ENCODE measurements at places on chromosomes 3 and 15.

DNA sequence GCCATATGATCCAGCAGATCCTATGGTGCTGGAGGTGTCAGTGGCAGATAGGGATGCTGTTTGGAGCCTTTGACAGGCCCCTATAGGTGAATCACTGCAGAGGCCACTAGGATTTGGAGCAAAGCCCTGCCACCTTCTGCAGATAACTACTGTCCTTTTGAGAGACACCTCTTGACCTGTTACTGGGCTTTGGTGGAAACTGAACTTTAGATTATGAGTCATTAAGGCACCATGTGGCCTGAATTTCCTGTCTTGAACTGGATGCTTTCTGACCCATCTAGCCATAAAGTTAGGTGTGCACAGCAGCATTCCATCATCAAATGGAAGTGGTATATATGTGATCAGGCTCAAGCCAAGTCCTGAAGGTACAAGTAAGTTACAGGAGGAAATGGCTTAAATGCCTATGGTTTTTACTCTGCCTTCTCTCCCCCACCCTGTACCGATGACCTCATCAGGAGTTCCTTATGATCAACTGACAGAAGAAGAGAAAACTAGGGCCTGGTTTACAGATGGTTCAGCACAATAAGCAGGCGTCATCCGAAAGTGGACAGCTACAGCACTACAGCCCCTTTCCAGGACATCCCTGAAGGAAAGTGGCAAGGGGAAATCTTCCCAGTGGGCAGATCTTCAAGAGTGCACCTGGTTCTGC is 565.6 kb upstream of the AGTR1 start:
- no peak for DNase-seq

DNA sequence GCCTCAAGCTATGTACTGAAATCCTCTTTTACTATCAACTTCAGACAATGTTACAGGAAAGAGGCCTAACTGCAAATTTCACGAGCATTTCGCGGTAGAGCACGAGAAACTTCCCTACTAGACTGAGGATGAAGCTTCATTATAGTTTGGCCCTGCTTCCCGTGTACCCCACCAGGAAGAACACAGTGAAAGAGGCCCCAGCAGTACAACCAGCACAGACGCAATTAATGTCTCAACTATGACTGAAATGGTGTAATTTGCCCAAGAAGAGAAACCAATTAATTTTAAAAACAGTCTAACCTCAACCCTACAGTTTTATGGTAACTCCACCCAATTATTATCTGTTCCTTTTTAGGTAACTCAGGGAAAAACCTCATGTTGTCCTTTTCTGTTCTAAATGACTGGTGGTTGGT is 12.1 kb downstream of the CHSY1 start:
- DNase-seq: no peak

DNA sequence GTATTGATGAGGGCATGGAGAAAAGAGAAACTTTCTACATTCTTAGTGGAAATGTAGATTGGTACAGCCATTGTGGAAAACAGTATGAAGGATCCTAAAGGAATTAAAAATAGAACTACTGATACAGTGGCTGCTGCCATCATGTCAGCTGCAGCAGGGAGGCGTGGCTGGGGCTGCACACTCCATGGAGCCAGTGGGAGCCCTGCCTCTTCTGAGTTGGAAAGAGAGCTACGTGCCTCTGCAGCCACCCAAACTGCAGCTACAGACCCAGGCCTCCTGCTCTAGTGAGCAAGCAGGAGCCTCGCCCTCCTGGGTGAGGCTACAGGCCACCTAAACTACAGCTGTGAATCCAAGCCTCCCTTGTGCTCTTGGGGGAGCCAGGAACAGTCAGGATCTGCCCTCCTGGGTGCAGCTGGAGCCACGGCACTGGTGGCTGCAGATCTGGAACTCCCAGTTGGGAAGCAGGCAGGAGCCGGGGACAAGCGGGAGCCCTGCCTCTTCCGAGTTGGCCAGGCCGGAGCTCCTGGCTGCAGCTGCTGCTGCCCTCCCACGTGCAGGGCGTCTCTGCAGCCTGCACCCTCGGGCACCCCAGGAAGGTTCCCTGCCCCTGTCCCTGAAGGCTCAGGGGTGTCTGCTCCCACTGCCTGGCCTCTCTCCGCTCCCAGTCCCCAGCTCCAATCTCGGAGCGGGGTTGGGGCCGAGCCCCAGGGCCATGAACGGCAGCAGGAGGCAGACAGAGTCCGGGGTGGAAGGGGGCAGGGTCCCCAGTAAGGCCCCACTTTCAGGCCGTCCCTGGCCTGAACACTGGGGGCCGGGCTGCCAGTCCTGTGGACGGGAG is 64.5 kb downstream of the THBS1 start:
- no peak for DNase-seq

GRCh38 chr15:77057685-77058084 is 13.2 kb downstream of the TSPAN3 start:
- no peak for DNase-seq

DNA sequence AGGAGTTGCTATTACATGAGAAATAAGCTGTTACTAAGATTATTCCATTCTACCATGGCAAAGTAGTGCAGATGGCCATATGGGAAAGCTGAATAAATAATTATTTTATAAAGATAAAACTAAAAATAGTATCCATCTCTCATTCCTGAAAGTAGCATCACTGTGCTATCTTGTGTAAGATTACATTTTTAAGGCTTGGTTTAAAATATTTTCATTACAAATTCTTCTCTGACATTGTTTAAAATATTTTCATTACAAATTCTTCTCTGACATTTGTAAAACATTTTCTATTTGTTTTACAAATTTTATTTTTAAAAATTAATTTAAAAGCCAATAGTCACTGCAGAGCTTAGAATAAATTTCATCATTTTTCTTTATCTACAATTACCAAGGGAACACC is 665.5 kb upstream of the NAALADL2 start:
- no peak for DNase-seq

GRCh38 chr15:101244036-101244781 is 7.6 kb downstream of the CHSY1 start:
- DNase-seq: no peak

- no peak for DNase-seq
Observed at GRCh38 chr3:122105626-122106025, 50.5 kb downstream of the CD86 start.

DNA sequence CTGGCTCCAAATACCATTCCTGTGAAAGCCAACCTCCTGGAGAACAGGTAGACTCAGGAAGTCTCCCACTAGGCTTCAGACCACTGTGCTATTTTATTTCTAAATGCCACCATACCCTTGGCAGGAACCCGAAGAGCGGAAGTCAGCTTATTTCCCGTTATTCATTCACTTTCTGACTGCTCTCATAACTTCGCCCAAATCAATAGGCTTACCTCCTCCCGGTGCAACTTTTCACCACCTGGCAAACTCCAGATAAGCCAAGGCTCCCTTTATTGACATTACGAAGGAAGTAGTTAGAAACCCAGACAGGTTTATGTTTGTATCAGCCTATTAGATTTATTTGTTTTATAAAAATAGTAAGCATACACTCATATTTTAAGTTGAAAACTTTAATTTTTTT is 3.3 kb upstream of the CCDC54 start:
- no peak for DNase-seq

GRCh38 chr15:57509965-57510364 is 81.7 kb upstream of the MYZAP start:
- DNase-seq: no peak

DNA sequence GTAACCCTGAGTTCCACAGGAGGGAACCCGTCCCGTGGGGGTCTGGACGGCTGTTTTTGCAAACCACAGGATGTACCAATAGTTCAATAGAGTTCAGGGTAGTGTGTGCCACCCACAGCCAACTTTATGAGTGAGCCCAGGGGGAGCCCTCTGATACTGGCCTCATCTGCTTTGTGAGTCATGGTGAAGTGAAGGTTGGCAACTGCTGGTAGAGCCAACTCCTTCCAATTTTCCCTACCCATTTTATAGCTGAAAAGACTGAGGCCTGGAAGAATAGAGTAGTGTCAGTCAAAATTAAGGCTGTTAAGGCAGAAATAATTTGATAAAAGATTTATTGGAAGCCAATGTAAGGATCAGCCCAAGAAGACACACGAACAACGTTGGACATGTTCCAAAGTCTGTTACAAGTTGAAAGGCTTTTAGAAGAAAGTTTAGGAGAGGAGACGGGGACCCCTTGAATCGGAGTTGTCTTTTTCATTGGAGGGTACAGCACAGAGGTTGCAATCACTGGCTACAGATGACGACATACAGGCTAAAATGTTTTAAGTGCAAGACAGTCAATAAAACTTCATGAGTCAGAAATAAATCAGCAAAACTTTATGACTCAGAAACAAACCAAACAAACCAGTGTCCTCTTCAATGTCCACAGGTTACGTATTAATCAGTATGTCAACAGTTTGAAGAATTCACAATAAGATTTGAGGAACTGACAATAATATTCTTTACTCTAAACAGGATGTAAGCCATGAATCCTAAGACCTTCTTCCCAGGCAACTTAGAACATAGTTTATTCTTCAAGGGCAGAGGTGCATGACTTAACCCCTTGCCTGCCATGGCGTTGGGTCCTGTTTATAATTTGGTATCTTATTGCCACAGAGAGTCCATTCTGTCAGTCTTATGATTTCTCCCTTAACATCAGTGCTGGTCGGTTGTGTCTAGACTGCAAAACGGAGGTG is 62.9 kb upstream of the NR2E3 start:
- DNase-seq: no peak

GRCh38 chr3:45929042-45929679 is 14.1 kb upstream of the CXCR6 start:
- DNase-seq: peak; percentile 53

- no peak for DNase-seq
Observed at GRCh38 chr3:146589899-146590508, 15.1 kb downstream of the PLSCR5 start.

GRCh38 chr3:195081242-195081963 is 189.6 kb downstream of the XXYLT1 start:
- no peak for DNase-seq

DNA sequence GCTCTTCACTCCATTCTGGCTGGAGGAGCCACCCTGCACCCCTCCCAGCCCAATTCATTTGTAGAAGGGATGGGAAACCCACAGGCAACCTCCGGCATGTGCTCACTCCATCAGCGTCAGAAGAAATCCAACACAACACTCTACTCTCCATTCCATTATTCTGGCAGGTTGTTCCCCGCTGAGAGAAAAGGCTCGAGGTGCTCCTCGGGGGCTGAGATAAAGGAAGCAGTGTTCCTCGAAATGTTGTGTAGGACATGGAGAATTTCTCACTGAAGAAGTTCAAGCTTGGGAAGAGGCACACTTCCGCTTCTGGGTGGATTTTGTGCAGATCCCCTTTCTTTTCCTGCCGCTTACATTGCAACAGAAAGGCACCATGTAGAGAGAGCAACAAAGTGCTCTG is 355.0 kb upstream of the CFAP20DC start:
- no peak for DNase-seq

DNA sequence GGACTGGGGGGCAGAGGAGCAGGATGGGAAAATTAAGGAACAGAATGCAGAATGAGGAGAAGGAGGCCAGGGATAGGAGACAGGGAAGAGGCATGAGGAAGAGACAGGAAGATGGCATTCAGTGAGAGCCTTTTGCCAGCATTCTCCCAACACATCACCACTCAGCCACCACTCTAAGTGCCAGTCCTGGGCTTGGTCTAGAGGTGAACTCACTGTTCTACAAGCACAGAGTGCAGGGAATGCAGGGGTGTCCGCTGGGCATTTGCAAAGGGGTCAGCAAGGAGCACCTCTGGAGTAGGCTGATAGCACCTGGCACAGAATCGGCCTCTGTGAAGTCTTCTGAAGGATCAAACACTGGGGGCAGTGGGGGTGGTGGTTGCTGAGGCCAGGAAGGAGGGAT is 14.6 kb upstream of the IGDCC3 start:
- no peak for DNase-seq

GRCh38 chr3:47381317-47382157 is 716 bp downstream of the PTPN23 start:
- peak; percentile 50 for DNase-seq

- DNase-seq: no peak
Observed at GRCh38 chr3:151008699-151009098, 36.2 kb upstream of the CLRN1 start.

- DNase-seq: no peak
Observed at GRCh38 chr3:171038342-171038741, 11.8 kb upstream of the SLC2A2 start.

GRCh38 chr15:58344213-58345070 is 87.3 kb upstream of the LIPC start:
- no peak for DNase-seq

- no peak for DNase-seq
Observed at GRCh38 chr3:3875491-3875890, 76.3 kb downstream of the LRRN1 start.

DNA sequence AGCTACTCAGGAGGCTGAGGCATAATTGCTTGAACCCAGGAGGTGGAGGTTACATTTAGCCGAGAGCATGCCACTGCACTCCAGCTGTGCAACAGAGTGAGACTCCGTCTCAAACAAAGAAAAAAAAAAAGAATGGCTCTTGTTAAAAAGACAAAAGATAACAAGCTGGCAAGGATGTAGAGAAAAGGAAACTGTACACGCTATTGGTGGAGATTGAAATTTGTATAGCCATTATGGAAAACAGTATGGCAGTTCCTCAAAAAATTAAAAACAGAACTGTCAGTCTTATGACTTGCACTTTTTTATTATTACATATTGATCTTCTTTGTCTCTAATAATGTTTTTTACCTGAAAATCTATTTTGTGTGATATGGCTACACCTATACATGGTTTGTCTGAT is 41.9 kb downstream of the MEX3B start:
- DNase-seq: no peak

DNA sequence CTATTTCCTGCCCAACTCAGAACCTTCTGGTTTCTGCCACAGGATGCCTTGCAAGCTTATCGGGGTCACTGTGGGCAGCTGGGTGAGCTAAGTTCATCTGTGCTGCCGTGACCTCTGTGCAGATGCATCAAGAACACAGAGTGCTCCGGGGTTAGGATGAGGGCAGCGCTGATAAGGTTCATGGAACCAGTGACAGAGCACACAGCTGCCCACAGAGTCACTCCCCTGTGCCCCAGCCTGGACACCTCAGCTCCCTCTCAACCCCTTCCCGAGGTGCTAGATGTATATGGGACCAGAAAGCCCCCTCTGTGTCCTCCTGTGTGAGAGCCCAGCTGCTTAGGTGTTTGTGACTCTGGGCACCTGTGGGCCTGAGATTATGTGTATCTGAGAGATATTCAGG is 15.8 kb upstream of the ALAS1 start:
- DNase-seq: no peak

DNA sequence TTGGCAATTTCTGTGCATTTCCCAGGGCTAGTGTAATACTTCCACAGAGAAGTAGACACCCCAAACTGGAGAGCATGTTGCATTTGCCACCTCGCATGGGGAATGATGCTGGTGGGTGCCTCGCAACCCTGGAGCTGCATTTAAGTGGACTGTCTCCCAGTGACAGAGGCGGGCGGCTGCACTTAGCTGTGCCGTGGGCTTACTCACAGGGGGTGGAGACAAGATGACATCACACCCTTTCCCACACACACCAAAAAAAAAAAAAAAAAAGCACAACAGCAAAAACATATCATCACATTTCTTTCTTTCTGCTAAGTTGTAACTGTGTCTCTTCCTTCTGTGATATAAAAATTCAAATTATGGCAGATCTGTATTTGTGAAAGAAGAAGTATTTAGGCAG is at the start of gene ABI3BP:
ABI3BP (minus strand) TSS at position 113 of the 400 bp plus-strand sequence; CDS start at position 76, 37 bp downstream.
- no peak for DNase-seq
